ENCODE measurements at places on chromosomes 7 and 10.

DNA sequence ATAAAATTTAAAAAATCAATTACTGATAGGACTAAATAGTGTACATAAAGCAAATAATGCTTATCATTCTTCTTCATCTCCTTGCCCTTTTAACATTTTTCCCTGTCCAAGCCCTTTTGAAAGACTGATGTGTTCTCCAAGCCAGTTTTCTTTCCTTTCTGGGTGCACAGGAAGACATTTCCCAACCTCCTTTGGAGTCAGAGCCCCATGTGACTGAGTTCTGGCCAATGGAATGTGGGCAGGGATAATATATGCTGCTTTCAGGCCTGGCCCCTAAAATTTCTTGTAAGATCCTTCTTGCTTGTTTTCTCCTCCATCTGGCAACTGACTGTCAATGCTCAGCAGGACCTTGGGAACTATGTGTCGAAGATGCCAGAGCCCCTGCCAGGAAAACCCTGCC, 197.5 kb downstream of the EMX2 start:
- DNase-seq: no peak

DNA sequence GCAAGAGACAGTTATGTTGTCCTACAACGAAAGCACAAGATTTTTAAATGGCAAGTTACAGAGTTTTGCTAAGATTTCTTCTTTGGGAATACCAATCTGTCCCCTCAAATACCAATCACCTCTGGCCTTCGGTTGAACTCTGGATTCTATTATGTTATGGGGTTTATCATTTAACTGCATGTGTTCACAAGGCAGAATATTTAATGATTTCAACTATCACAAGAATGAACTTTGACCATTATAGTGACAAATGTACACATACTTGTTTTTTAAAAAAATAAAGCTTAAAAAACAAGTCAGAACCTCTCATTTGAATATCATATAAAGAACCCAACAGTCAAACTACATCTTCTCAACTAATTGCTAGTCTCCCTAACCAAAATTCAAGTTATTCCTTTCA, 11.3 kb downstream of the OAT start:
- DNase-seq: no peak

DNA sequence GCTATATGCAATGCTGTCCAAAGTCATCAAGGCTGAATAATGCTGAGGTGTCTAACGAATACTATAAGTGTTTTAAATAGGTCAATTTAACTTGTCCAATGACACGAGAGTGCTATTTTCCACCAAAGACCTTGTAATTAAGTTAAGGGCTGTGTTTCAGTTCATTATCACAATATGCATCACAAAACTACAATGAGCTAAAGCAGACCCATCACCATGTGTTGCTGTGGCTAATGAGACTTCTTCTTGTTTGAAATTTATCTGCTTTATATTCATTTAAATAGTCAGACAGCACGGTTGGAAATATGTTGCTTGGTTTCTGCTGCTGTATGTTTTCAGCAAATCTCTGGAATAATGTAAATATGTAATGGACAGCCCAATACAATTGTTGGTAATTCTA, 292.5 kb upstream of the VSTM2A start:
- no peak for DNase-seq

- DNase-seq: no peak
Observed at GRCh38 chr10:104262055-104262454, 6.9 kb upstream of the GSTO2 start.

DNA sequence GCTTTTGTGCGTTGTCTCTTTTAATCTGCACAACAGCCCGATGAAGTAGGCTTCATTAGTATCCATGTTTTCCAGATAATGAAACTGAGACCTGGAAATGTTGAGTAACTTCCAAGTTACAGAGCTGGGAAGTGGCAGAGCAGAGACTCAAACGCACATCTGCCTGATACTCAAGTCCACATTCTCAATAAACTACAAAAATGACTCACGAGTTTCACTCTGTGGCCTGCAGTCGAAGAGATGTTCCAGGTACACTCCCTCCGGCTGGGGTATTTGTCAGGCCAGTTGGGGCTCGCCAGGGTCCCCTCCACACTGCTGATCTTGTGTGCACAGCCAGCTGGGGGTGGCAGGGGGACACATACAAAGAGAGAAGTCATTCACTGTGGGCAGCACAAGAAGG, 17.7 kb upstream of the OPALIN start:
- DNase-seq: no peak

GRCh38 chr7:71334541-71334940, 202.6 kb downstream of the GALNT17 start:
- DNase-seq: no peak

DNA sequence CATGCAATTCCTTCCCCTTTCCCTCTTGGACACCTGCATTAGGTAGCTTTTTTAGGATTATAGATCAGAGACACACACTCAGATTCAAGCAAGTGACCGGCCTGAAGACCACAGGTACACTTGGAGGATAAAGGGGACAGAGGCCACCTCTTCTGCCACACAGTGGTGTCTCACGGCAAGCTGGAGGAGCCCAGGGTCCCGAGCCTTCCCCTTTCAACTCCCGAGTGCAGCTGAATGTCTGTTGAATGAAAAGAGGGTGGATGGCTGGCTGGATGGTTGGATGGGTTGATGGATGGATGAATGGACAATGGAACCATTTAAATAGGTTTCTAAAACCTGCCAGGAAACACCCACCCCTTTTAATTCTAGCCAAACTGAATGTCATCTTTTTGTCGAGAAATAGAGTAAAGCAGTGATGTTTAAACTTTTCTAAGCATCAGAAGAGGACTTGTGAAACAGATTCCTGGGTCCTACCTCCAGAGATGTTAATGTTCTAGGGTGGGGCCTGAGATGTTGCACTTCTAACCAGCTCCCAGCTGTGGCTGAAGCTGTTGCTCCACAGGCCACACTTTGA, 49.2 kb upstream of the ZMIZ1 start:
- no peak for DNase-seq

DNA sequence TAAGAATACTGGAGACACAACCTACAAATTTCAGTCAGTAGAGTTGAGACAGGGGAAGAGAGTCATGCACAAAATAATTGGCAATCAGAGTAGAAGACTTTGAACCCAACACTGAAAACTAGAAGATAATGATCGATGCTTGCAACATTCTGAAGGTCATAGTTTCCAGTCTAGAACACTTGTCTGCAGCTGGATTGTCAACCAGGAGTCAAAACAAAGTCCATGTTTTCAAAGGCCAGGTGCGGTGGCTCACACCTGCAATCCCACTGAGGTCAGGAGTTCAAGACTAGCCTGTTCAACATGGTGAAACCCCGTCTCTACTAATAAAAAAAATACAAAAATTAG, 26.8 kb upstream of the SMURF1 start:
- no peak for DNase-seq

DNA sequence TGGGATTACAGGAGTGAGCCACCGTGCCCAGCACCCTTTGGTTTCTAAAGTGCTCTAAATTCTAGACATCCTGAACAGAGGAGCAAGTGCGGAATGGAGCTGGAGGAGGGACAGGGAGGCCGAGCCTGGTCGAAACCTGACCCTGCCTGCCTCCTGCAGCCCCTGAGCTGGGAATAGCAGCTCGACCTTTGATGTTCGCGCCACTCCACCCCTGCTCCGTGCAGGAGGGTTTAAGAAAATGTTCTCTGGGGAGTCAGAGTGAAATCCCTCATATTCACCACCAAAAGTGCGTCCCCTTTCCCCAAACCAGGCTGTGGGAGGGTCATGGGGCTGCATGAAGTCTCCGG, 1.8 kb downstream of the PGAM2 start:
- DNase-seq: no peak

GRCh38 chr7:70377957-70378356, 754.0 kb upstream of the GALNT17 start:
- DNase-seq: no peak

GRCh38 chr7:133675510-133676218, 422.8 kb downstream of the EXOC4 start:
- no peak for DNase-seq

DNA sequence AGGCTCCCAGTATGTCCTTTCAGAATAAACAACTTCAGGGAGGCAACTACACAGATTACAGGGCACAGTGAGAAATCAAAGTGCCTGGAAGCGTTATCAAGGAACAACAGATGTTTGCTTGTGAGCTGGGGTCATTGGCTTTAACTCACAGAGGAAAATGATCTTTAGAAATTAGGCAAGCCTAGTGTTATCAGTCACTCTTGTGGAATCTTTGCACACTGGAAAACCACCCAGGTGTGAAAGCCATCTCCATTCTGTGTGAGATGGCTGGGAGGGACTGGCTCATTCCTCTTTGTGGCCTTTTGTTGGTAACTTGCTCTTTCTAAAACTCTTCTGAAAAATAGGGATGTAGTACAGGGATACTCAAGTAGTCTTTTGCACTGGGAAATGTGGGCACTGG, 716.0 kb downstream of the XPNPEP1 start:
- no peak for DNase-seq

DNA sequence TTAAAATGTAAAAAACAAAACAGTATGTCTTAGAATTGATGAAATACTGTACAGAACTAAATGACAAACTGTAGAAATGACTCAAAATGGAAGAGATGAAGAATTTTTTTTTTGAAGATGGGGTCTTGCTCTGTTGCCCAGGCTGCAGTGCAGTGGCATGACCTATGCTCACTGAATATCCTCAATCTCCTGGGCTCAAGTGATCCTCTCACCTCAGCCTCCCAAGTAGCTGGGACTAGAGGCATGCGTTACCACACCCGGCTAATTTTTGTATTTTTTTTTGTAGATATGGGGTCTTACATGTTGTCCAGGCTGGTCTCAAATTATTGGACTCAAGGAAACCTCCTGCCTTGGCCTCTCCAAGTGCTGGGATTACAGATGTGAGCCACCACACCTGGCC, 36.5 kb downstream of the ATAD1 start:
- no peak for DNase-seq

- DNase-seq: peak; percentile 31
Observed at GRCh38 chr7:29860186-29860585, 53.9 kb downstream of the WIPF3 start.
